OCI-LY7 (cell line): ENCODE measurements at places on chromosomes 2 and 18. TPM values are rescaled to one million over a fixed set of nuclear protein-coding genes. Genes with fewer than 3 reads are reported as not detected.
A peak's percentile ranks its signal among the peaks of the same experiment; 100 is the strongest.

DNA sequence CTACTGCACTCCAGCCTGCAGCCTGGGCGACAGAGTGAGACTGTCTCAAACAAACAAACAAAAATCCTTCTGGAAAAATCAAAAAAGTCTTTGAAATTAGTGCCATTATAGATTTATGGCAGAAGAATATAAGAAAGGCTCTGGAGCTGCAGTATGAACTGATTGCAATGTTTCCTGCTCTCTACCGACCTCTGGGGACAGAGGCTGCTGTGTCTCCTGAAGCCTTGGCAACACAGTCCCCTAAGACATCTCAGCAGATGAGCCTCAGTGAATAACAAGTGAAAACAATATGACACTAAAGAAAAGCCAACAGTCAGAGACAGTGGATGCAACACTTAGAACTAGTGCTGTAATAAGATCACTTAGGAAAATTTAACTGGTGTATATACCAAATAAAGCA is 494.9 kb upstream of the LRATD1 start:
- DNase-seq = no peak

The MARCHF7 gene
- 69.4 and 69.6 TPM in 2 replicates for total RNA-seq

DNA sequence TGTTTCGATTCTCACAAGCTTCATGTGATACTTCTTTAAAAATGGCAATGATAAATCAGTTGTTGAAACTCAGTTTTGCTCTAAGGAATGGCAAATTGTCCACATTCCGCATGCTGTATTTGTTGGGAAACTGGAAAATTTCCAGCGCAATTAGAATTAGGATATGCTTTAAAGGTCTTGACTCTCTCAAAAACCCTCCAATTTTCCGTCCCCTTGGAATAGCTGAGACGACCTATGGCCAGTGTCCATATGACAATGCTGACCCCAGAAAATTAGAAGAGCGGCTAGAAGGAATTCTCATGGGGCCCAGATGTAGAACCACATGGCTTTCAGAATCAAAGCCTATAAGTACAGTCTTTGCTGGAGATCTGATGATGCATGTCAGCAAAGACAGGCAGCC is 170.8 kb downstream of the TMEM18 start:
- no peak for DNase-seq

The SLC19A3 gene
- not detected in 2 replicates for total RNA-seq

GRCh38 chr2:52077159-52077558 is 1045.2 kb upstream of the NRXN1 start:
- DNase-seq = no peak

- no peak for DNase-seq
Observed at GRCh38 chr2:188309364-188309763, 17.7 kb downstream of the GULP1 start.

- DNase-seq = no peak
Observed at GRCh38 chr18:55893948-55894347, 306.0 kb upstream of the TCF4 start.

DNA sequence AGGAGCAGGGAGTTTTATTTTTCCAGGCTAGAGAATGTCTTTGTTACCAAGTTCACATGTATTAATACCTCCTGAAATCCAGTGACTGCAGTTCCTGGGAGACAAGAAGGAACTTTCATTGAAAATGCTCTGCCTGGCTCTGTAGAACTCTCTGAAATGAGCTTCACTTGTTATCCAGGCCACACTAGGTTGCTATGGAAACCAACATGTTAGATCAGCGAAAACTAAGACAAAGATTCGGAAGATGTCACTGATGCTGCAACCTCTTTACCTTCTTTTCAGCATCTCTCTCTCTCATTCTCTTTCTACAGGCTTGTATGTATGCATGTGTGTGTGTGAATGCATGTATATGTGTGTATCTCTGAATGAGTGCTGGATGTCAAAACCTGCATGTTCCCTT is 218.5 kb downstream of the TRIB2 start:
- no peak for DNase-seq

DNA sequence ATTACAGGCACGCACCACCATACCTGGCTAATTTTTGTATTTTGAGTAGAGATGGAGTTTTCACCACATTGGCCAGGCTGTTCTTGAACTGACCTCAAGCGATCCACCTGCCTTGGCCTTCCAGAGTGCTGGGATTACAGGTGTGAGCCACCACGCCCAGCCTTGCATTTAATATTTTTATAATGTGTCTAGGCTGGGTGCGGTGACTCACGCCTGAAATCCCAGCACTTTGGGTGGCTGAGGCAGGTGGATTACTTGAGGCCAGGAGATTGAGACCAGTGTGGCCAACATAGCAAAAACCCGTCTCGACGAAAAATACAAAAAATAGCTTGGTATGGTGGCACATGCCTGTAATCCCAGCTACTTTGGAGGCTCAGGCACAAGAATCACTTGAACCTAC is 3.2 kb downstream of the RPL37A start:
- no peak for DNase-seq

The ALPG gene
- total RNA-seq = not detected in 2 replicates

GRCh38 chr2:191166756-191167445 is 16.1 kb upstream of the STAT4 start:
- DNase-seq = no peak

The ALMS1 gene
- total RNA-seq = 35.5 and 37.8 TPM in 2 replicates

The CCDC141 gene
- total RNA-seq = 0.07 and 0.32 TPM in 2 replicates

The AOX1 gene
- 0.06 and 0.07 TPM in 2 replicates for total RNA-seq

DNA sequence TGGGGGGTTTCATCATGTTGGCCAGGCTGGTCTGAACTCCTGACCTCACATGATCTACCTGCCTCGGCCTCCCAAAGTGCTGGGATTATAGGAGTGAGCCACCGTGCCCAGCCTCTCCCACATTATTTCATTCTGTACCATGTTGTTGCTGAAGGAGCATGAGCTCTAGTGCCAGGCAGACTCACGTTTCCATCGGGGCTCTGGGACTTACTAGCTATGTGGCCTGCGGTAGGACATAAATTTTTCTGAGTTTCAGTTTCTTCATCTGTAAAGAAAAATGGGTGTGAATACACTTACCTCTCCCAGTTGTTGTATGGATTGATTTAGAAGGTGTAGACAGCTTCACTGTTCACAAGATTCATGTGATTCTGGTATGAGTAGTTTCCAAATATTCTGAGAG is 30.8 kb upstream of the CCL20 start:
- DNase-seq = no peak

DNA sequence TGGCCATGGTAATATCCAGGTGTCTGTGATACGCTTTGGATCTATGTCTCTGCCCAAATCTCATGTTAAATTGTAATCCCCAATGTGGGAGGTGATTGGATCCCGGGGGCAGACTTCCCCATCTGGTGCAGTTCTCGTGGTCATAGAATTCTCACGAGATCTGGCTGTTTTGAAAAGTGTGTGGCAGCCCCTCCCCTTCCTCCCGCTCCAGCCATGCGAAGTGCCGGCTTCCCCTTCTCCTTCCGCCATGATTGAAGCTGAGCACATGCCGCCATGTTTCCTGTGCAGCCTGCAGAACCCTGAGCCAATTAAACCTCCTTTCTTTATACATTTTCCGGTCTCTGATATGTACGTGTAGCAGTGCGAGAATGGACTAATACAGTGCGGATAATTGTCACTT is 42.5 kb downstream of the GPC1 start:
- DNase-seq = no peak

The CERKL gene
- not detected in 2 replicates for total RNA-seq

DNA sequence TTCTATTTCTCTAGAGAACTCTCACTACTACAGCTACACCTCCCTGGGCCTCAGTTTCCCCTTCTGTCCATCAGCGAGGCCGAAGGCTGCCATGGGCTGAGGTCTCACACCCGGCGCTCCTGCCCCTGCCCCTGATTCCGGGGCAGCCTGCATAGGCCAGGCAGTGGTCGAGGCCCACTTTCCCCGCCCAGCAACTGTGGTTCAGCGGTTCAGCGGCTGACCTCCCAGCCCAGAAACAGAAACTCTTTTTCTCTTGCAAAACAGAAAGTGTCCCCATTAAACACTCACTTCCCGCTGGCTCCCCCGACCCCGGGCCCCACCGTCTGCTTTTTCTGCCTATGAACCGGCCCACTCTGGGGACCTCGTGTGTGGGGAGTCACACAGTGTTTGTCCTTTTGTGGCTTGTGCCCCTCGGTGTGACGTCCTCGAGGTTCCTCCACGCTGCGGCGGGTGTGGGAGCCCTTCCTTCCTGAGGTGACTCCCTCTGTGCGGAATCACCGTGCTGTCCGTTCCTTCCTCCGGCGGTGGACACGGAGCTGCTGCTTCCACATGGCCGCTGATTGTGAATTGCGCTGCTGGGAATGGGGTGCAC is 16.0 kb downstream of the PDCD1 start:
- DNase-seq = no peak

The ARHGAP28 gene
- total RNA-seq = not detected in 2 replicates

The VWA3B gene
- not detected in 2 replicates for total RNA-seq

DNA sequence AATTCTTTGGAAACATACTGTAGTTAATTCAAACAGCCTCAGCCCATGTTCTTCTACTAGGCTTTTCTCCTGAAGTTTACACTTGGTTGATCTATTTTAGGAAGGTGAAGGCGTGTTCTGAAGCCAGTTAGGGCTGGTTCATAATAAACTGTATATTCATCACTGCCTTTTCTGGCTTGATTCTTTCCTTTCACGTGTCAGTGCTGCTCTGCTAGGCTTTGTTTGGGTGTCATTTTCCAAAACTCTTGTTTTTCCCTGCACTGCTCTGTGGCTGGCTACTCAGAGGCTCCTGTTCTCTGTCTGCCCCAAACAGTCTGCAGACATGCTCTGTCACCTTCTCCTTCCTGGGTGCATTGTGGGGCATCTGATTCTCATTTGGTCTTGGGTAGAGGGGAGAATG is 136.1 kb downstream of the PARD3B start:
- no peak for DNase-seq

- no peak for DNase-seq
Observed at GRCh38 chr2:58899692-58900091, 658.6 kb upstream of the FANCL start.

GRCh38 chr2:10524851-10525572 is 76.9 kb upstream of the ODC1 start:
- no peak for DNase-seq

- DNase-seq = no peak
Observed at GRCh38 chr18:52577795-52578194, 237.8 kb downstream of the DCC start.

GRCh38 chr18:396251-396555 is 104.3 kb downstream of the COLEC12 start:
- no peak for DNase-seq

- DNase-seq = peak; percentile 52
Observed at GRCh38 chr2:112004253-112004645, 50.8 kb upstream of the TMEM87B start.

DNA sequence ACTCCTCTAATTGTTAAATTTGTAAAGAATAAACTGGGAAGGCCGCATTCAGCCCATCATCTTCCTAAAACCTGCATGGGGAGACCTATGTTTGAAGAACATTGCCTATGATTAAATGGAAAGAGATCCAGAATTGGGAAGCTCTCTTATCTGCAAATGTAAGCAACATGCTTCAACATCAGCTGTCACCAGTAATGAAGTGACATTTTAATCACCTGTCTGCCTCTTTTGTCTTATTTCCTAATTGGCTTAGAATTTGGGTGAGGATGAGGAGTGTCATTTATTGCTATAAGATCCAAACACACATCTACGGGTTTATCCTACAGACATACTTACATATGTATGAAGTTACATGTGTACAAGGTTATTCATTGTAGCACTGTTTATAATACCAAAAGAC is 26.0 kb upstream of the SSB start:
- DNase-seq = no peak

DNA sequence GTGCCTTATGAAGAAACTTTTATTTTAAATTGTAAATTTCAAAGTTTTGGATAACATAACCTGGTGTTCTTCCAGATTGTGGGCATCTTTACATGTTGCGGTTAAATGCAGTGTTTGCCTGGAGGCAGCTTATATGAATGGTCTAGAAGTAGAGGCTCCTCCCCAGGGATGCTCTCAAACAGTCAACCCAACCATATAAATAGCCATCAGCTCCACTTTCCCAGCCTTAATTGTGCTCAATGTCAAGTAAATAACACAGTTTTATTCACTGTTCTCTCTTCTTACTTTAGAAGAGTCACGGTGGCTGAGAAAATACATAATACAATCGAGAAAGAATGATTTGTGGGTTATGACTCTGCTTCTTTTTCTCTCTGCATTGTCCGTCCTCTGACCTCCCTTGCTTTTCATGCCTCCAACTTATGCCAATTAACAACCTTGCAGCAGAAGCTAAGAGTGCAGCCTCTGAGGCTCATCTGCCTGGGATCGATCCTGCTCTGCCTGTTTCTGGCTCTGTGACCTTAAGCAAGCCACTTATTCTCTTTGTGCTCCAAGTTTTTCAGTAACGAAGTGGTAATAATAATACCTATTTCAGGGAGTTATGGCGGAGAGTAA is 100.3 kb downstream of the DAW1 start:
- DNase-seq = no peak

- peak; percentile 6 for DNase-seq
Observed at GRCh38 chr2:213119061-213119809, 32.2 kb downstream of the IKZF2 start.

- no peak for DNase-seq
Observed at GRCh38 chr2:168231609-168232241, 15.7 kb downstream of the STK39 start.

- DNase-seq = peak; percentile 12
Observed at GRCh38 chr2:25041307-25041927, 459 bp upstream of the EFR3B start.

DNA sequence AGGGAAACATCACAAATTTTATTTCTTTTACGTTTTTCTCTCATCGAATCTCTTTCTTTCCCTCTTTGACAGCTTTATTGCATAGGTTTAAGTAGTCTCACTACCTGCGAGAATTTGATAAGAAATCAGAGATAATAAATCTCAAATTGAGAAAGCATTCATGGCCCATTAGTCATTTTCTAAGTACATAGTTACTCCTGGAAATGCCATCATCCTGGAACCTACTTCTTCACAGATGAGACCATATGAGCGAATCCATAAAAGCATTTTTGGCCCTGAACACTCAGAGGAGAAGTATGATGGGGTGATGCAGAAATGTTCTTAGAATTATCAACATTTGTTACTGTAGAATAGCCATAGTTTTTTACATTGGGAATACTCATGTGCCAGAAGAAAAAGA is 138.0 kb upstream of the ARHGAP28 start:
- DNase-seq = no peak

- no peak for DNase-seq
Observed at GRCh38 chr18:57833441-57834101, 30.5 kb upstream of the ATP8B1 start.
